NAMALWA (cell line): ENCODE measurements at places on chromosomes 11 and 22.

- DNase-seq = no peak
Observed at GRCh38 chr11:103170865-103171264, 61.6 kb downstream of the DYNC2H1 start.

DNA sequence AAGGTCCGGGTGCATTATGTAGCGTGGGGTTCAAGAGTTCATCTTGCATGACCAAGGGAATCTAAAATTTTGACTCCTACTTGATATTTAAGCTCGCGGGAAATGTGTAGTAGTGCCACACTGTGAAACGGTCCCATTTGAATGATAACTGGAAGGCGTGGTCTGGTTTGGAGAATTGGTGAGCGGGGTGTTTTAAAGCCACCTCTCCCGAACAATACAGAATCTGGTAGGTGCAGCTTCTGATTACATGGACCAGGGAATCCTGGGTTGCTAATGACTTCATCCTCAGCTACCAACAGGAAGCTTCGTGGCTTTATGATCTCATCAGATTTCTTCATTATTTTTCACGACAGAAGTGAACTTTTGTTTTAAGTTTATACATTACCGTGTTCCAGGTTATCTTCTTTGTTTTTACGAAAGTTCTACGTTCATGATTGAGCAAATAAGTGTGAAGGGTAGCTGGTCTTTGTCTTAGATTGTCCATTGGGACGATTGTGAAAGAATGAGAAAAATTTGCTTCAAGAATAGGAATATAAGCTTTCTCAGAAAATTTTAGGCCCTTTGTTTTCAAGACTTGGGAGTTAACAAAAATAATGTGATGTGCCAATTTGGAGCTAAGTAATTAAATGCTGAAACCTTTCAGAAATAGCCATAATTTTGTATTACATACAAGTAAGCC is 1.7 kb downstream of the QSER1 start:
- peak; percentile 81 for DNase-seq

- no peak for DNase-seq
Observed at GRCh38 chr11:118696673-118697226, 17.3 kb upstream of the TREH start.

GRCh38 chr11:47111318-47111804 is 65.3 kb downstream of the ARFGAP2 start:
- no peak for DNase-seq

GRCh38 chr22:35837101-35837727 is 119.5 kb downstream of the APOL5 start:
- no peak for DNase-seq

GRCh38 chr22:32864041-32864440 is 62.5 kb downstream of the TIMP3 start:
- DNase-seq = no peak

DNA sequence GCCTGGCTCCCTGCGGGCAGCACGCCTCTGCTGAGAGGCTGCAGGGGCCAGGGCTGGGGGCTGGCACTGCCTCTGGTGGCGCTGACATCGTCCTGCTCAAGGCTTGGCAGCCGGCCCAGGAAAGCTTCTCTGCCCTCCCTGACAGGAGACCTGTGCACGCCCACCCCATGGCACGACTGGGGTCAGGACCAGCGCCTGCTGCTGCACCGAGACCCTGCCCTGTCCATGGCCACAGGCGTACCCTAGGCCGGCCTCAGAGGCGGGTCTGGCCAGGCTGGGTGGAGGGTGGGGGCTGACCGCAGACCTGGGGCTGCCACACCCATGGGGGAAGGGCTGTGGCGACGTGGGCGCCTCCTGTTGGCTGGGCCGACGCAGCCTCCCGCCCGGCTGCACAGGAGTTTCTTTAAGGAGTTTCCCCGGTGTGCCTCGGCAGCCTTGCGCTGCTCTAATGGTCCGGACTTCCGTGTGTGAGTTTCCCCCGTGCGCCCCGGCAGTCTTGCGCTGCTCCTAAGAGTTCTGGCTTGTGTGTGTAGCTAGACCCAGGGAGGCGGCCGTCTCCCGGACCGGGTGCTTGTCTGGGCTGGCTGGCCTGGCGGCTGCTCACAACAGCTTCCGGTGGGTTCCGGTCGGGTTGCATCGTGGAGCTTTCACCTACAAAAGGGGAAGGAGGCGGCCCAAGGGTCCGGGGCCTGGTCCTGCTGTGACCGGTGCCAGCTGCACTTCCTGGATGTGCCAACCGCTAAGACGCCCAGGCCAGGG is 4.6 kb downstream of the TRABD start:
- peak; percentile 95 for DNase-seq

- DNase-seq = no peak
Observed at GRCh38 chr11:119154178-119154577, 5.3 kb downstream of the ABCG4 start.

DNA sequence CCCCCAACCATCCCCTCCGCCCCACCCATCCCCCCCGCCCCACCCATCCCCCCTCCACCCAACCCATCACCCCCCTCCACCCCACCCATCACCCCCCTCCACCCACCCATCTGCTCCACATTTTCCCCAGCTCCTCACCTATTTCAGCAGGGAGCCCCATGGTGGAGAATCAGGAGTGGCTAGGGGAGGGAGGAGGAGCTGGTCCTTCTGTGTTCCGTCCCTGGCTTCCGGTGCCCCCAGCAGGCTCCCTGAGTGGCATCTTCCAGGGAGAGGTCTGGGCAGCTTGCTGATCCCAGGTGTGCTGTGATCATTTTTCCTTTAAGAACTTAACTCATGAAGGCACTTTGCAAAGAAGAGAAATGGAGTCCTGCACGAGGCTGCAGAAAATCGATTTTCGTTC is 365.8 kb downstream of the TBC1D22A start:
- no peak for DNase-seq

- DNase-seq = peak; percentile 51
Observed at GRCh38 chr22:20013382-20013871, 3.2 kb downstream of the ARVCF start.

- no peak for DNase-seq
Observed at GRCh38 chr11:130842001-130842400, 74.3 kb downstream of the SNX19 start.

GRCh38 chr22:47328550-47329243 is 566.2 kb downstream of the TBC1D22A start:
- no peak for DNase-seq

- DNase-seq = no peak
Observed at GRCh38 chr11:130478881-130479280, 30.4 kb downstream of the ADAMTS15 start.

DNA sequence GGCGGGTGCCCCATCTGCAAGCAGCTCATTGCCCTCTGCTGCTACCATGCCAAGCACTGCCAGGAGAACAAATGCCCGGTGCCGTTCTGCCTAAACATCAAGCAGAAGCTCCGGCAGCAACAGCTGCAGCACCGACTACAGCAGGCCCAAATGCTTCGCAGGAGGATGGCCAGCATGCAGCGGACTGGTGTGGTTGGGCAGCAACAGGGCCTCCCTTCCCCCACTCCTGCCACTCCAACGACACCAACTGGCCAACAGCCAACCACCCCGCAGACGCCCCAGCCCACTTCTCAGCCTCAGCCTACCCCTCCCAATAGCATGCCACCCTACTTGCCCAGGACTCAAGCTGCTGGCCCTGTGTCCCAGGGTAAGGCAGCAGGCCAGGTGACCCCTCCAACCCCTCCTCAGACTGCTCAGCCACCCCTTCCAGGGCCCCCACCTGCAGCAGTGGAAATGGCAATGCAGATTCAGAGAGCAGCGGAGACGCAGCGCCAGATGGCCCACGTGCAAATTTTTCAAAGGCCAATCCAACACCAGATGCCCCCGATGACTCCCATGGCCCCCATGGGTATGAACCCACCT is 28.0 kb upstream of the L3MBTL2 start:
- no peak for DNase-seq

GRCh38 chr22:50417411-50418210 is 57.2 kb downstream of the SBF1 start:
- no peak for DNase-seq

DNA sequence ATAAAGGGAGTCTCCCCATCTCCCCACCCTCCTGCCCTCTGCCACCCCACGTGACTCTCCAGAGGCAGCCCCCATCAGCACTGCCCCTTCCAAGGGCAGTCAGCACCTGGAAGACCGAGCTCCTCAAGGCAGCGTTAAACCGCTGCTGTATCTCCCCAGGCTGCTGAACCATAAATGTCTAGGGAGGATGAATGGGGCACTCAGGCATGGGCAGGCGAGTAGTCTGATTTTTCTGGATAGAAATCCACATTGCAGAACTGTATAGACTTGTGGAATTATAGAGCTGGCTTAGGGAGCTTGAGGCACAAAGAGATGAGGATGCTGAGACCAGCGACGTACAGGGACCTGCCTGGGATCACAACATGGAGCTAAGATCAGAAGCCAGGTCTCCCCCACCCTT is 199.6 kb downstream of the CEP164 start:
- DNase-seq = no peak

DNA sequence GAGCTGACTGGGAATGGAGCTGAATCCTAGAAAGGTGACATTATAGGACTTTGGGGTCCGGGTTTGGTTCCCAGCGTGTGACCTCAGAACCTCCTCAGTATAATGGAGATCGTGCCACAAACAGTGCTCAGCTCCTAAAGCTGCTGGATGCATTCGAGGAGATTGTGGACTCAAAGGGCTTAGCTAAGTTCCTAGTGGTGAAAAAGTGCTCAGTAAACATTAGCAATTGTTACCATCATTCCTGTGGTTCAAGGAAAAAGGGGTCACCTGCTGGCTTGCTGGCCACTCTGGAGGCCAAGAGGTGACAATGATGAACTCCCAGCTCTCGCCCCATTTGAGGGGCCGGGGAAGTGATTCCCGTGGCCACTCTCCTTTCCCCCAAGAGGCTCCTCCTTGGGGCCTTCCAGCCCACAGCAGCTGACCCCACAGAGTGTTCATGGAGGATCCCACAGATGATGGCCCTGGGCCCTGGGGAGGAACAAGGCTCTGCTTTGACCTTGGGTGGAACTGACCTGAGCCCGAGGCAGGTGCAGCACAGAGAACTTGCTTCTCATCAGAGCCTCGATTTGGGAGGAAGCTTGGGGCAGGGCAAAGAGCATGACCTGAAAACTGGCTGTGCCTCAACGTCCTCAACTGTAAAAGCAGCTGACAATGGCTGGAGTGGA is 40.1 kb downstream of the TRIM29 start:
- no peak for DNase-seq

GRCh38 chr11:12629601-12630313 is 44.5 kb upstream of the TEAD1 start:
- DNase-seq = no peak

DNA sequence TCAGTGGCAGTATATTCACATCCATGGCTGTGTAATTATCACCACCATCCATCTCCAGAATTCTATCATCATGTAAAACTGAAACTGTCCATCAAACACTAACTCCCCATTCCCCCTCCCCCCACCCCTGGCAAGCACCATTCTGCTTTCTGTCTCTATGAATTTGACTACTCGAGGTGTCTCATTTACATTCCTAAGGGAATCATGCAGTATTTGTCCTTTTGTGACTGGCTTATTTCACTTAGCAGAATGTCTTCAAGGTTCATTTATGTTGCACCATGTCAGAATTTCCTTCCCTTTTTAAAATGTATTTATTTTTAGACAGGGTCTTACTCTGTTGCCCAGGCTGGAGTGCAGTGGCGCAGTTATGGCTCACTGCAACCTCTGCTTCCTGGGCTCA is 20.3 kb downstream of the DERL3 start:
- no peak for DNase-seq

GRCh38 chr22:49850021-49850911 is 3.4 kb upstream of the ZBED4 start:
- DNase-seq = no peak

DNA sequence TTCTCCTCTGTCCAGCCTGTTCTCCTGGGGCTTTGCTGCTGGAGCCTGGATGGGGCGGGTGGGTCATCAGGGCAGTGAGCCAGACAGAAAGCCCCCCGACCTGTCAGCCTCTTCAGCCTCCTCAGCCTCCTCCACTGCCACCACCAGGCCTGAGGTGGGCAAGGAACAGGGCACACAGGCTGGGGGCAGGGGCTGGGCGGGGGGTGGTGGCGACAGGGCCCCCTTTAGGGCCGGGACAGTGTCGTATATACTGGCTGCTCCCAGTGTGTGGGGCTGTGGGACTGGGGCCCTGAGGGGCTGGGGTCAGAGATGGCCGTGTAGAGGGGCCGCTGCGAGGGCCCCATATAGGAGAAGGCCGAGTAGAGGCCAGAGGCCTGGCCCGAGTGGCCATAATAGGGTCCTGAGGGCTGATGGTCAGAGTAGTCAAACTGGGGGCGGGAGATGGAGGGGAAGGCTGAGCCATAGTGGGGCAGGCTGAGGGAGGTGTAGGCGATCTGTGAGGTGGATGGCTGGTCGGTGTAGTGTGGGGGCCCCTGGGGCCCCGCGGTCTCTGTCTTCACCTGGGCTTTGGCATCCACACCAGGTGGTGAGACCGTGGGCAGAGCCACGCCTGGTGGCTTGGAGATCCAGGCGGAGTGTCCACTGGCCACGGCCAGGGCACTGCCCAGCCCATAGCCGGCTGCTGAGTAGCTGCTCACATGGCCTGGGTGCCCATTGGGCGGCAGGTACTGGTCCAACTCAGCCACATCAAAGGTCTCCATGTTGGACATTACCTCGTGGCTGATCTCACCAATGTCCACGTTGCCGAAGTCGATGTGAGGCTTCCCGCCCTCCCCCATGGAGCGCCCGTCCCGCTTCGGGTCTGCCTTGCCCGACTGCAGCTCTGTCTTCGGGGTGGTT is 10.8 kb downstream of the SOX10 start:
- DNase-seq = no peak

- DNase-seq = no peak
Observed at GRCh38 chr22:46096051-46096450, 54.3 kb upstream of the PPARA start.

DNA sequence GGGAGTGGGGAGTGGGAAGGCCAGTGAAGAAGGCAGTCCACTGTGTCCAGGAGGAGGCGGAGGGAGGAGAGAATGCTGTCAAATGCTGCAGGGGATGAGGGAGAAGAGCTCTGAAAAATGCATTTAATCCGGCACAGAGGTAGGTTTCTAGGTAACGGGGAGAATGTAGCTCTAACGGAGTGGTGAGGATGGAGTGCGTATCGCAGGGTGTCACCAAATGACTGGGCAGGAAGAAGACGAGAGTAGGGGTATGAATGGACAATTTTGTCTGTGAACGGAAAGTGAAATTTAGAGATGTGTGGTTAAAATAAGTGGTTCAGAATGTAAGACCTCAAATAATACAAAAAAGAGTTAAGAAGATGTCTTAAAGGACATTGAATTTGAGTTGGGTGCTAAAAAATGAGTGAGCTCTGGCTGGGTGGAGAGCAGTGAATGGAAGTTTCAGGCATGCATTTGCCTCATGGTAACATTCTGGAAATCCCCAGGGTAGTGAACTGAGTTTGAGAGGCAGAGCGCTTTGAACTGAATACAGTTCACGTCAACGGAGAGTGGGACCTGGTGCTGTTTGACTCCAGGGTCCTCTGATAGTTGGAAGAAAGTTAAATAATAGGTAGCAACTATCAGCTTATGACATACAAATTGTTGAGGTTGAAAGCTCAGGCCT is 81.3 kb upstream of the CADM1 start:
- DNase-seq = no peak

- no peak for DNase-seq
Observed at GRCh38 chr11:68564261-68564660, 103.7 kb downstream of the PPP6R3 start.

DNA sequence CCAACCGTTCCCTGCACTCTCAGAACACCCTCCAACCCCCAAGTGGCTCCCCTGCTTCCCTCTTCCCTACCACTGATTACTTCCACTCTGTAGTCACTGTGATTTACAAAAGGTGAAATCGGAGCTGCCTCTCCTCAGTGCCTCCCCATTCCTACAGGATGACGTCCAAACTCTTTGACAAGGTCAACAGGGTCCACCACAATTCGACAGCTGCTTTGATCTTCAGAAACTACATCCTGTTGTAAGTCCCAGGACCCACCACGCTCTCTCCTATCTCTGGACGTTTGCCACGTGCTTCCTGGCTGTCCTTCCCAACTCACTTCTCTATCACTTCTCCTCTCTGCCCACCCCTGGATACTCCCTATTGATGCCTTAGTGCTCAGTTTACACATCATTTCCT is 85.0 kb upstream of the EIF3D start:
- DNase-seq = no peak
